T-helper 2 cell (primary cell): ENCODE measurements at places on chromosomes 11 and 22.
A peak's percentile ranks its signal among the peaks of the same experiment; 100 is the strongest.

- DNase-seq, result no peak
Measured at GRCh38 chr22:39138357-39138997, 14.0 kb downstream of the CBX7 start.

DNA sequence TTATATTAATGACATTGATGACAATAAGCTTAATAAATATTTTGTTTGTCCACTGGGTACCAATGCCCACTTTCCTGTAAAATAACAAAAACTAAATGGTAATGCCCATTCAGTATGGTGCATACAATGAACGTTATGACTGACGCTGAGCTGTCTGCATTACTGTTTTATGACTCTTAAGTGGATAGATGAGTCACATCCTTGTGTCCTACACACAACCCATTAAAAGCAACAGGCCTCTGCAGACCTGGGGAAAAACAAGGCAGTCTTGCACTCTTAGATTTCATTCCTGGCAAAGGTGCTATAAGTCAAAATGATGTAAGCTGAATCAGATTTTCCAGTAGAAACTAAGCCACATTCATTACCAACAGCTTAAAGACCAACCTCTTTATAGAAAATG is 176.3 kb upstream of the TMEM45B start:
- no peak for DNase-seq

- DNase-seq, result no peak
Measured at GRCh38 chr11:133746663-133747306, 98.5 kb downstream of the SPATA19 start.

DNA sequence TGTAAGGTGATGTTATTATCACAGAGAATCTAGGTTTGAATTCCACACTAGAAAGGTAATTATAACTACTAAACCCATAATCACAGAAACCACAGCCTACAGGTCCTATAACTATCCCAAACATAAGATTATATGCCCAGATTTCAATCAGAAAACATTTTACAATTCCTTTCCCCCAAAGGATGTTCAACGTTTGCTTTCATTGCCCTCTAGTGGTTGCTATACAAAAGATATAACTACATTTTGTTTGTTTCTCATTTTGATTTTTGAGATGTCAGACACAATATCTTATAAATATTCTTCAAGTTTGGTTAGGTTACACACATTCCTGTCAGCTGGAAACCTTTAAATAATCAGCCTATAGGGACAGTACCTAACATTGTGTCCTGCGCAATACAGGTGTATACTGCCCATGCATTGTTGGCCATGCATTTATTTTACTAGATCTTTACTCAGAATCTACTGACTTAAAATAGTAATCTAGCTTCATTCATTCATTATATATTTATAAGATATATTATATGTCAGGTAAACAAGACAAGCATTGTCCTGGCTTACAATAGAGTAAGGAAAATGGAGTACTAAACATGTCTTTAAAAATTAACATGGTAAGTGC is 530.5 kb upstream of the CCDC90B start:
- no peak for DNase-seq

DNA sequence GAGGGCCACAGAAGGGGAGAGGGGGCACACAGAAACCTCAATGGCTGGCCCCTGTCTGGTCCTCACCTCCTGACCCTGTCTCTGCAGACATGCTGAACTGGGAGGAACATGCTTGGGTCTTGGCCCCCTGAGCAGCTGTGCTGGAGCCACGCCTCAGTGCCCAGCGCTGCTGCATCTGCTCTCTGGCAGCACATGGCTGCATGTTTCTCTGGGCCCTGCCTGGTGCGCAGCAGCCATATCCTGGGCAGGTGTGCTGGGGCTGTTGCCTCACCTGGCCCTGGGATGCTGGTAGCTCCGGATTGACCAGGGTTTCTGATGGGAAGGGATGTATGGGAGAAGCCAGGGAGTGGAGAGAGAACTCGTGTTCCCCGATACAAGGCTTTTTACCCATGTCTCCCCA is 248.0 kb downstream of the ST3GAL4 start:
- no peak for DNase-seq

DNA sequence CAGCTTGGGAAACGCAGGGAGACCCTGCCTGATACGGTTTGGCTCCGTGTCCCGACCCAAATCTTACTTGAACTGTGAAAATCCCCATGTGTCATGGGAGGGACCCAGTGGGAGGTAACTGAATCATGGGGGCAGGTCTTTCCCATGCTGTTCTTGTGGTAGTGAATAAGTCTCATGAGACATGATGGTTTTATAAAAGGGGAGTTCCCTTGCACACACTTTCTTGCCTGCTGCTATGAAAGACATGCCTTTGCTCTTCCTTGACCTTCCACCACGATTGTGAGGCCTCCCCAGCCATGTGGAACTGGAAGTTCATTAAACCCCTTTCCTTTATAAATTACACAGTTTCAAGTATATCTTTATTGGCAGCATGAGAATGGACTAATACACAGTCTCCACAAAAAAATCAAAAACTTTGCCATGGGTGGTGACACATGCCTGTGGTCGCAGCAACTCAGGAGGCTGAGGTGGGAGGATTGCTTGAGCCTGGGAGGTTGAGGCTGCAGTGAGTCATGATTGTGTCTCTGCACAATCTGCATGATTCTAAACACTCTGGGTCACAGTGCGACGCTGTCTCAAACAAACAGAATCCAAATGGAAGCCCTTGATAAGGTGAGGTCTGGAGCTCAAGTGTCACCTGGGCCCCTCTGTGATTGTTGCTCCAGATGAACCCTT is 34.9 kb downstream of the SYN3 start:
- no peak for DNase-seq

DNA sequence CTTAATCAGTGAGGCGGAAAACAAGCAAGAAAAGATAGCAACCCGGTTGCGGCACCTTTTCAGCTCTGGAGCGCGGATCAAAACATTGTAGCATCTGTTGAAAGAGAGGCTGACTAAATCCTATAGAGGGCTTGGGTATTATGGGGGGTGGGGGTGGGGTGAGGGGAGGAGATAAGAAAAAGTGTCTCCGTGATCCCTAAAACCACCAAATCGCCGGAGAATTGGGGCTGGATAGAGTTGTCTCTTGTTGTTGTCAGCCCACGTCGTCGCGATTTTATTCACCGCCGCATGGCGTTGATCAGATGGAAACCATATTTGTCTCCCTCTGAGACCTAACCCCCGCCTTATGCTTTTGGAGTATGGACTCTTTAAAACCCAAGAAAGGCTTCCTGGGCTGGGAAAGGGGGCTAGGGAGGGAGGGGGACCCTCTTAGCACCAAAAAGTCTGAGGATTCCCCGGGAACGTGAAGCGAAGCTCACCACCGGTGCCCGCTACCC is 13.0 kb downstream of the PAX6 start:
- no peak for DNase-seq

GRCh38 chr11:39571081-39571480 is 1888.4 kb downstream of the LRRC4C start:
- no peak for DNase-seq

GRCh38 chr11:64469288-64469687 is 110.3 kb downstream of the RPS6KA4 start:
- DNase-seq, result no peak

- DNase-seq, result no peak
Measured at GRCh38 chr11:125948278-125949051, 2.6 kb downstream of the VSIG10L2 start.

GRCh38 chr11:61528114-61528513 is 19.6 kb downstream of the LRRC10B start:
- DNase-seq, result no peak

DNA sequence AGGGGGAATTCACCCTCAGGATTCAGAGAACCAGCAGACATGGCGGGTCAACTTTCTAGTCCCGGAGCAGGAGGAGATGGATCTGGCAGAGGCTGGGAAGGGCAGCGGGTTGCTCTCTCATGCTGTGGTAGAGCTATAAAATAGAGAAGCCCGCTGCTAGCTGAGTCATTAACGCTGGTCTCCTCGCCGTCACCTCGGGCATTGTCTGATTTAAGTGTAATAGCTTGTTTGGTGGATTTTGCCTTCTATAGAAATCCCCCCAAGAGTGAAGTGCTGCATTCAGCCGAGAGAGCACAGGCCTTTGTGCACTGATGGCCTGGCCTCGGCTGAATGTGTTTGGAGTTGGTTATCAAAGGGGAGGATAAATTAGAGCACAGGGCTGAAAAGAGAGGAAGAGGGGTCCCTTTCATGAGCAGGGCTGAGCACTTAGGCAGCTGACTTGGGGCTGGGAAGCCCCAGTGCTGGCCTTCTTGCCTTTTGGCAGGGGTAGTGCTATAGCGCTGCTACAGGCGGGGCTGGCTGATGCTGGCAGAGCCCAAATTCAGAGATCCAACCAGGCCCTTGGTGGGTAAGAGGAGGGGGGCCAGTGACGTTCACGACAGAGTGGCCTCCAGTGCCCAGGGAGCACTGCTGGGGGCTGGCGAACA is 161.1 kb upstream of the CADM1 start:
- no peak for DNase-seq

DNA sequence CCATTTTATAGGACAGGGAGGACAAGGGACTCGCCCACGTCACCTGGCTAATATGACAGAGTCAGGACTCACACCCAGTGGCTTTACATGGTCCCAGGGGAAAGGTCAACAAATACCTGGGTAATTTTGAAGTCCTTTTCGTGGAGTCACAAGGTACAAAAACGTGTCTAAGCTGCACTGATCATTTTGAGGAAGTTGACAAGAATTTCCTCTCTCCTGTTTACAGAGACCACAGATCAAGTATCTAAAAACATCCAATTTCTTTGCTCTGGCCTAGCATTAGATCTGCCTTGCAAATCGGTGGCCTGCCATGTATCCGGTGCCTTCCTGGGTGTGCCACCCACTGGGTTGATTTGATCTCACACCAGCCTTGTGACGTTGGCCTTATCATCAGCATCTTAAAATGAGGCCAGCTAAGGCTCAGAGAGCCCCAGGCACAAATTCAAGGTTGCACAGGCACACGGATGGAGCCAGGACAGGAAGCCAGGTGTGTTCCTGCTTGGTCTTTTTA is 17.6 kb downstream of the GDPD5 start:
- DNase-seq, result peak; percentile 97

DNA sequence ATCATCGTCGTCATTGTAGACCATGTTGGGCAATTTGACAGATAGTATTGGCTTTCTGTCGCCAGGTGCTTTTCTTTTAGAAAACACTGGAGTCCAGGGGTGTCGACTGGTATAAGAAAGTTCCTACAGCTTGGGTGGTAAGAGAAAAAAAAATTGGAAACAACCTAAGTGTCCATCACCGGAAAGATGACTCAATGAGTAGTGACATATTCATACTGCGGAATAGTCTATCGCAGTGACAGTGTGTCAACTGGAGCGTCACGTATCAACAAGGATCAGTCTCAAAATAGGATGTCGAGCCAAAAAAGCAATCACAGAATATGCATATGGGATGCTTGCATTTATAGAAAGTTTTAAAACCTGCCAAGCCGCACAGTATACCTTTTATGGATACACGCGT is 157.6 kb downstream of the MN1 start:
- no peak for DNase-seq

DNA sequence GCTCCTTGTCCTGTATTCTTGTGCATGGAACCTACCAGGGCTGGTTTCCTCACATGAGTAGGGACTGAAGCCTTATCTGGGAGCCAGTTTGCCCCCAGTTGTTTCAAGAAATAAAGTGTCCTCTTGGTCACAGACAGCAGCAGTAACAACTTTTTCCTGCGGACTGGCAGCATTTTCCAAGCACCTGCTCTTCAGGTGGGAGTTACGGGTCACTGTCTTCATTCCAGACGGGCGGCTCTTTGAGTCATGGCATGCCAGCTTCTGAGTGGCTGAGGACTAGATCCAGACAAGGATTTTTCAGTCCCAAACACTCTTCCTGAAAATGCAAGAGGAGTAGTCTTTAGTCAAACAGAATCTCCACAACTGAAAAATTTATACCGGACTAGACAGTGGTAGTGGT is 2.7 kb upstream of the CD44 start:
- DNase-seq, result no peak

- no peak for DNase-seq
Measured at GRCh38 chr22:29932136-29932535, 49.2 kb downstream of the MTMR3 start.

DNA sequence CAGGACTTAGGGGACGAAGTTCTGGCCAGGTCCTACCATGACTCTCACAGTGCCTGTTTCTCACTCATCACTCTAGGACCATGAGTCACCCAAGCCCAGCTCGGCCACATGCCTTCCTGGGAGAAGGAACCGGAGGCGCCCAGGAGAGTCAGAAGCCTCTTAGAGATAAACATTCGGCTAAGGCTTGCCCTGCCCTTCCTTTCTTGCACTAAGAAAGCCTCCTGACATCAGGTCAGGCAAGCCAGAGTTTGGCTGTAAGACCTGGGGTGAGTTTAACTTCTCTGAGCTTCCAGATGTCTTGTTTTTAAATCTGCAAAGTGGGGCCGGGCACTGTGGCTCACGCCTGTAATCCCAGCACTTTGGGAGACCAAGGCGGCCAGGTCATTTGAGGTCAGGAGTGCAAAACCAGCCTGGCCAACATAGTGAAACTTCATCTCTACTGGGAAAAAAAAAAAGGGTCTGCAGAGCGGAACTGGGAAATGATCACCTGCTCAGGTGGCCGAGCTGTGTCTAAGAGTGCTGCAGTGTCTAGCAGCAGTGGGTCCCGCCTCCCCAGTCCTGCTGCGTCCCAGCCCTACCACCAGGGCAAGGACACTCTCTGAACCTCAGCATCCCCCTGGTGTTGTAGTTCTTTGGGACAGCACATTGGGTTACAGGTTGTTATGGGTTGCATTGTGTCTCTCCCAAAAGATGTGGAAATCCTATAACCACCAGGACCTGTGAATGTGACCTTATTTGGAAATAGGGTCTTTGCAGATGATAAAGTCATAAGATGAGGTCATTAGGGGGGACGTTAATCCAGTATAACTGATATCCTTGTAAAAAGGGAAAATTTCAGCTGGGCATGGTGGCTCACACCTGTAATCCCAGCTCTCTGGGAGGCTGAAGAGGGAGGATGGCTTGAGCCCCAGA is 1.8 kb upstream of the CARS1 start:
- no peak for DNase-seq

DNA sequence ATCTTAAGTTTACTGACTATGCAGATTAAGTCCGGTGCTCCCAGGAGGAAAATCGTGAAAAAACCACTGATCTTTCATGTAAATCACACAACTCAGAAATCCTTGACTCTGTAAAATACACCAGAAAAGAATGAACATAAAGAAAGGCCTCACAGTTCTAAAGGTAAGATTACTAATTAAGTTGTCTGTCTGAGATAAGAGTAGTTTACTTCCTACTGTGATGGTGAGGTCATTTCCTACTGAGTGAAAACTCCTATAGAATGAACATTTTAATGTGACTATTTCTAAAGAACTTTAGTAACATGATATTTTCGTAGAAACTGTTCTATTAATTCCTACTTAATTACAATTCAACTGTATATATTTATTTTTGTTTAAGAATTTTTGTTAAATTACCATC is 774.4 kb upstream of the CHORDC1 start:
- DNase-seq, result no peak

DNA sequence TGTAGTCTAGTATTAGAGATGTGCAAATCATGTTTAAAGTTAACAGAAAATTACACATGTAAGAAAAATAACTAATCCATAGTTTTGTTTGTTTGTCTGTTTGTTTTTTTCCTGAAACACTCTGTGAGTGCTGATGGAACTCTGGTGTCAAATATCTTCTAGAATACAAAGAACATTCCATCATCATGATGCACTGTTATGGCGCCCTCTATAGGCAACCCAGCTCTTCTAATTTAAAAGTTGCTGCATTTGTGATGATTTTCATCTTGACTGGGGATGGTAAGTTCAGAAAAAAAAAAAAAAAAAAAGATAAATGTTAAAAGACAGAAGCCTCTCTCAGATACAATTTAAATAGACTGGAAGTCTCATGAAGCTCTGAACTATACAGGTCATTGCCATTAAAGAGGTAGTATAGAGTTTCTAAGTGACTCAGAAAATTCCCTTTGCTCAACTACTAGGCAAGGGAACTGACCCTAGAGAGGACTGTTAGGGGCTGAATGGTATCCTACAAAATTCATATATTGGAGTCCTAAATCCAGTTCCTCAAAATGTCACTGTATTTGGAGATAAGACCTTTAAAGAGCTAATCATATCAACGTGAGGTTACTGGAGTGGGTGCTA is 597.2 kb upstream of the ANO3 start:
- no peak for DNase-seq
